ENCODE measurements at places on chromosomes 13 and 19. TPM values are rescaled to one million over a fixed set of nuclear protein-coding genes. Genes with fewer than 3 reads are reported as not detected.
A peak's percentile ranks its signal among the peaks of the same experiment; 100 is the strongest.

The IL11 gene
- total RNA-seq = 1.3 TPM

The TEX29 gene
- total RNA-seq = not detected

The ZNF470 gene
- total RNA-seq = 4.1 TPM

The TUBA3C gene
- total RNA-seq = not detected

The GNG8 gene
- not detected for total RNA-seq

The KCNN1 gene
- total RNA-seq = 0.59 TPM

The CCL25 gene
- total RNA-seq = not detected

The BCL2L12 gene
- 8.5 TPM for total RNA-seq

GRCh38 chr13:114100446-114101357 is 31.7 kb downstream of the RASA3 start:
- H3K4me3 ChIP-seq = no peak overlapping the region
- peak; percentile 57 for DNase-seq
- no peaks in the 10 kb centered on the region for H3K27me3 ChIP-seq
- H3K36me3 ChIP-seq = no peaks in the 10 kb centered on the region
- H3K4me1 ChIP-seq = no peaks in the 10 kb centered on the region

DNA sequence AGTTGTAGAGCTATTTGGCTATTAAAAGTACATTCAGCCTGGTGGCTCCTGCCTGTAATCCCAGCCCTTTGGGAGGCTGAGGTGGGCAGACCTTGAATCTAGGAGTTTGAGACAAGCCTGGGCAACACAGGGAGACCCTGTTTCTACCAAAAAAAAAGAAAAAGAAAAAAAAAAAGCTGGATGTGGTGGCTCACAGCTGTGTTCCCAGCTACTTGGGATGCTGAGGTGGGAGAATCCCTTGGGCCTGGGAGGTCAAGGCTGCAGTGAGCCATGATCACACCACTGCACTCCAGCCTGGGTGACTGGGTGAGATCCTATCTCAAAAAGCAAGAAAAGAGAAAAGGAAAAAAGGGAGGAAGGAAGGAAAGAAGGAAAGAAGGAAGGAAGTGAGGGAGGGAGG is 9.6 kb upstream of the IZUMO2 start:
- H3K4me3 ChIP-seq = no peak overlapping the region
- no peaks in the 10 kb centered on the region for H3K27me3 ChIP-seq
- no peak overlapping the region for H3K27ac ChIP-seq
- DNase-seq = no peak

DNA sequence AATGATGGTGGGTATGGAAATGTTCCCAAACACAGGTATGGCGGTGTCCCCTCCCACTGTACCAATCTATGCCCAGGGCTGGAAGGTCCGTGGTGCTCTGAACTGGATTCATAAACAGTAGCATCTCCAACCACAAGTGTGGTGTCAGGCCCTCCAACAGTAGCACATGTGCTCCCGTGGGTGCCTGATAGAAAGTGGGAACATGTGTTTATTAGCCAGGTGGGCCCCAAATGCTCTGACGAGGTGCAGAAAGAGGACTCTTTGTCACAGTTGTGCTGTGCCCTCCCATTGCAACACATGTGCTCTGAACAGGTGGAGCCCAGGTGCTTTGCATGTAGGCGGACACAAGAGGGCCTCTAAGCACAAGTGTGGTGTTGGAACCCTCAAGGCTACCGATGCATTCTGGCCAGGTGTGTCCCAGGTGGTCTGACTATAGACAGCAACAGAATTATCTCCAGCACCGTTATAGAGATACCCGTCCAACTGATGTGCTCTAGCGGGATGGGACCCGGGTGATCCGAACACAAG is 75.4 kb upstream of the ZNF30 start:
- H3K4me3 ChIP-seq = no peak overlapping the region
- H3K4me1 ChIP-seq = no peaks in the 10 kb centered on the region
- H3K27ac ChIP-seq = no peak overlapping the region
- H3K36me3 ChIP-seq = no peaks in the 10 kb centered on the region

- no peak overlapping the region for H3K27ac ChIP-seq
- no peaks in the 10 kb centered on the region for H3K27me3 ChIP-seq
- H3K4me3 ChIP-seq = no peak overlapping the region
- DNase-seq = no peak
- H3K36me3 ChIP-seq = no peaks in the 10 kb centered on the region
Observed at GRCh38 chr13:40341096-40341471, 325.4 kb downstream of the FOXO1 start.

- H3K4me3 ChIP-seq = no peak overlapping the region
- H3K27me3 ChIP-seq = no peaks in the 10 kb centered on the region
- H3K27ac ChIP-seq = no peak overlapping the region
- DNase-seq = no peak
- H3K36me3 ChIP-seq = no peaks in the 10 kb centered on the region
Observed at GRCh38 chr13:101728615-101729014, 276.1 kb downstream of the ITGBL1 start.

DNA sequence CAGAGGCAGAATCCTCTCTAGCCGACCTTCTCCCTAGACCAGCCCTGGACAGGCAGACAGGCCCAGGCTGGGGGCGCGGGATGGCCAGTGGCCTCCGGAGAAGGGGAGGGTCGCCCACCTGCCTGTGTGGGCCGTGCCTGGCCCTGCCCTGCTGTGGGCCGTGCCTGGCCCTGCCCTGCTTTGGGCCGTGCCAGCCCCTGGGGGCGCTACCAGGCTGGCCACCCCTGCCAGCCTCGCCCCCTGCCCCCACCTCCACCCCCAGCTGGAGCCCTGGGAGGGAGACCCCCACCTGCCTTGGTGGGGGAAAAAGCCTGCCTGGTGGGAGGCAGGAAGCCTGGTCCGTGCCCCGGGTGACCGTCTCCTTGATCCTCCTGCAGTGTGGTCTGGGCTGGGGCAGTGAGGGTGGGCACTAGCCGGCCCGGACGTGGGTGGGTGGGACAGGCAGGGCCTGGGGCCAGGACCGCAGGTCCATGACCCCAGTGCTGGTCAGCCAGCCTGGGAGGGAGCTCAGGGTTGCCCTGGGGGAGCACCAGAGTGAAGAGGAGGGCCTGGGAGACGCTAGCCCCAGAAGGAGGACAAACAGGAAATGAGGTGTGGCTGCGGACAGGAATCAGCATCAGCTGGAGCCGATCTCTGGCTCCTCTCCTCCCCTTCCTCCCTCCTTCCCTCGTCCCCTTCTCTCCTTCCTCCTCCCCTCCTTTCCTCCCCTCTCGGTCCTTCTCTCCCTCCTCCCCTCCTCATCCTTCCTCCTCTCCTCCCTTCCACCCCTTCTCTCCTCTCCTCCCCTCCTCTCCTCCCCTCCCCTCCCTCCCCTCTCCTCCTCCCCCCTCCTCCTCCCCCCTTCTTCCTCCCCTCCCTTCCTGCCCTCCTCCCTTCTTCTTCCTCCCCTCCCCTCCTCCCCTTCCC is 5.1 kb upstream of the MKNK2 start:
- no peak for DNase-seq
- H3K27me3 ChIP-seq = no peaks in the 10 kb centered on the region
- peaks cover 30% of the 10 kb centered on the region for H3K4me1 ChIP-seq

GRCh38 chr19:48975947-48976847 is 11.1 kb downstream of the FTL start:
- no peak overlapping the region for H3K27ac ChIP-seq
- H3K4me1 ChIP-seq = no peaks in the 10 kb centered on the region
- no peaks in the 10 kb centered on the region for H3K36me3 ChIP-seq
- H3K4me3 ChIP-seq = no peak overlapping the region

- no peak for DNase-seq
- peaks cover 4% of the 10 kb centered on the region for H3K4me1 ChIP-seq
- H3K4me3 ChIP-seq = no peak overlapping the region
Observed at GRCh38 chr19:46921071-46921470, 60.3 kb downstream of the ARHGAP35 start.

DNA sequence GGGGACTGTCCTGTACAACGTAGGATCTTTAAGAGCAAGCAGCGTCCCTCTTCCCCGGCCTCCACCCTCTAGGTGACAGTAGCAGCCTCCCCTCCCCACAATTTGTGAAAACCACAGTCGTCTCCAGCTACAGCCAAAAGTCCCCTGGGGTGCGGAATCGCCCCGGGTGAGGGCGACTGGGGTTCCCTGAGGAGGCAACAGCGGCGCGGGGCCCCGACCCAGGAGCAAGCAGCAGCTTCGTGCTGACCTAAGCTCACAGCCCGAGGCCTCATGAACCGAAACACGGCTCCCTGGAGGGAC is 322 bp downstream of the ZNF558 start:
- peak overlapping the region; percentile 80 for H3K4me3 ChIP-seq
- no peak for DNase-seq
- no peaks in the 10 kb centered on the region for H3K36me3 ChIP-seq

GRCh38 chr13:51687947-51688714 is 103.9 kb downstream of the WDFY2 start:
- no peak overlapping the region for H3K4me3 ChIP-seq
- H3K4me1 ChIP-seq = no peaks in the 10 kb centered on the region
- DNase-seq = no peak
- H3K27ac ChIP-seq = peak overlapping the region; percentile 6
- H3K27me3 ChIP-seq = no peaks in the 10 kb centered on the region
- no peaks in the 10 kb centered on the region for H3K36me3 ChIP-seq

DNA sequence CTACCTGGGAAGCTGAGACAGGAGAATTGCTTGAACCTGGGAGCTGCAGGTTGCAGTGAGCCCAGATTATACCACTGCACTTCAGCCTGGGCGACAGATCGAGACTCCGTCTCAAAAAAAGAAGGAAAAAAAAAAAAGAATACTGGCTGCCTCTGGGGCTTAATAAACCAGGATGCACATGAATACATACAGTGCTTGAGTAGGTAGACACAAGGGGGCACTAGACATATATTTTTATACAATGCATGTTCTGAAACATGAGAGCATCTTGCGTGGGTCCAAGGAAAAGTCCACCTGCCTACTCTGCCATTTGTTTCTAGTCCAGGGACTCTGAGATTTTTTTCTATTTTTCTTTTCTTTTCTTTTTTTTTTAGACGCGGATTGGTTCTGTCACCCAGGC is 31.2 kb downstream of the KEAP1 start:
- no peaks in the 10 kb centered on the region for H3K36me3 ChIP-seq
- no peak overlapping the region for H3K4me3 ChIP-seq

DNA sequence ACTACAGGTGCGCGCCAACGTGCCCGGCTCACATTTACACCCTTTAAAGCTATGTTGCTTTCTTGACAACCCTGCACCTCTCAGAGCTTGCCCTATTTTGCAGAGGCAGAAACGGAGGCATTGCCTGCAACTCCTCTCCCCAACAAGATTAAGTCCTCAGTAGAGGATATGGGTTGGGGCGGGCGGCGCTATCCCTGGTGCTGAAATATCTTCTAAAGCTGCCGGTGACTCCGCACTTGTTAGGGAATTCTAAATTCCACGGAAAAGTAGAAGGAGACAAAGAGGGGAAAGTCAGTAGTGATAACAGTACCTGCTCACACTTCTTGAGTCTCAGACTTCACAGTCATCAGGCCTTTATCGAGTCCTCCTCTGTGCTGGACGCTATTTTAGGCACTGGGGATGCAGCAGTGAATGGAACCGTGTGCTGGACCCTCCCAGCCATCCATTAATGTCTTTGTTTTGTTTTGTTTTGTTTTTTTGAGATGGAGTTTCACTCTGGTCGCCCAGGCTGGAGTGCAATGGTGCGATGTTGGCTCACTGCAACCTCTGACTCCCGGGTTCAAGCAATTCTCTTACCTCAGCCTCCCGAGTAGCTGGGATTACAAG is 18.0 kb downstream of the SLC5A5 start:
- H3K27ac ChIP-seq = no peak overlapping the region
- no peak overlapping the region for H3K4me3 ChIP-seq
- DNase-seq = no peak
- H3K36me3 ChIP-seq = no peaks in the 10 kb centered on the region
- peaks cover 10% of the 10 kb centered on the region for H3K27me3 ChIP-seq
- no peaks in the 10 kb centered on the region for H3K4me1 ChIP-seq

DNA sequence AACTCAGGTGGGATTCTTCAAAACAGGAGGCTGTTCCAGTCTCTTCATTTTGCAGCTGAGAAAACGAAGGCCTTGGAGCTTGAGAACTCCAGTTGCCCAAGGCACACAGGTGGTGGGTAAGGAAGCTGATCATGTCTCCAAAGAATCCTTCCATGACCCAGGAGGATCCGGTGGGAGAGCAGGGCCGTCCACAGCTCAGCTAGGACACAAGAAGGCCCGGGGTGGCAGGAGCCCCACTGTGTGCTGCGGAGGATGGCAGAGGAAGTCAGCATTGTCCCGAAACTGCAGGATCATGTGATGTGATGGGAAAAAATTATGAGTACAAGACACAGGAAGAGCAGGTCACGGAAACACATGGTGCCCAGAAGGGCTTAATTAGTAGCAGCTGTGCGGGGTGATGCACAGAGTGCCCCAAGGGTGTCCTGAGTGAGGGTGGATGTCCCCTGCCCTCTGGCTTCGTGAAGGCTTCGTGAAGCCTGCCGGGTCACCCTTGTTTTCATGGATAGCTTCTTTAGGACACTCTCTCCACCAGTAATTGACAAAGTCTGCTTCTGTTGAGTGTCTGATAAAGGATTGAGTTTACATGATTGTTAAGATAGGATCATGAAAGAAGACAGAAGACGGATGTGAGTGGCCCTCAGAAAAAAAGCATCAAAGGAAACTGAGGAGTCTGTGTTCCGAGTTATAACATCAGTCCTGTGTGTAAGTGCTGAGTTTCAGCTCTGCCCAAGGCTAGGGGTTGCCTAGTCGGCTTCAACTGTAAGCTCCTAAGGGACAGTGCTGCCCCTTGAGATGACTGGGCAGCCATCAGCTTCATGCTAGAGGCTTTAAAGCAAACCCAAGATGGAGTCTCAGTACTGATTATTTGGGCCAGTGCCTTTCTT is 33.8 kb upstream of the SACS start:
- no peaks in the 10 kb centered on the region for H3K4me1 ChIP-seq
- DNase-seq = no peak
- H3K27ac ChIP-seq = no peak overlapping the region
- H3K36me3 ChIP-seq = no peaks in the 10 kb centered on the region

DNA sequence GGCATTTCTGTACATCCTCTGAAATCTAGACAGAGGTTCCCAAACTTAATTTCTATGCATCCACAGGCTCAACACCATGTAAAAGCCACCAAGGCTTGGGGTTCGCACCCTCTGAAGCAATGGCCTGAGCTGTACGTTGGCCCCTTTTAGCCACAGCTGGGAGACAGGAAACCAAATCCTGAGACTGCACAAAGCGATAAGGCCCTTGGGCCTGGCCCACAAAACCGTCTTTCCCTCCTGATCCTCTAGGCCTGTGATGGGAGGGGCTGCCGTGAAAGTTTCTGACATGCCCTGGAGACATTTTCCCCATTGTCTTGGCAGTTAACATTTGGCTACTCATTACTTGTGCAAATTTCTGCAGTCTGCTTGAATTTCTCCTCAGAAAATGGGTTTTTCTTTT is 766.4 kb downstream of the GPC5 start:
- no peaks in the 10 kb centered on the region for H3K4me1 ChIP-seq
- H3K36me3 ChIP-seq = no peaks in the 10 kb centered on the region

- peak overlapping the region; percentile 95 for H3K27ac ChIP-seq
- no peaks in the 10 kb centered on the region for H3K36me3 ChIP-seq
- peak; percentile 93 for DNase-seq
- peaks cover 37% of the 10 kb centered on the region for H3K4me1 ChIP-seq
Observed at GRCh38 chr19:44753932-44754749, 5.6 kb downstream of the BCL3 start.

DNA sequence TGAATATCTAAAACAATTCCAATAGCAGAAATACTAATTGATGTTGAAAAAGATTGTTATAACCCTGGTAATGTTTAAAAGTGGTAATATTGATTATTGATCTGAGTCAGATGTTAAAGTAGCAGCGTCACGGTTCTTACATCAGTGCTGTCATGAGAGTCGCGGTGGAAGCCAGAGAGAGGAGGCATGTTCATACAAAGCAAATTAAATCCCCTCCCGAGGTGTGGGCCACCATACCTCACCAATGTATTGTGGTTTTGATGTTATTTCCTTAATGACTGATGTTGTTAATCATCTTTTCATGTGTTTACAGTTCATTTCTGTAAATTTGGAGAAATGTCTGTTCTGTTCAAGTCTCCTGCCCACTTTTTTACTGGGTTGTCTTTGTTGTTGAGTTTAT is 11.2 kb downstream of the ZNF317 start:
- no peak overlapping the region for H3K4me3 ChIP-seq
- no peak overlapping the region for H3K27ac ChIP-seq
- DNase-seq = no peak
- H3K27me3 ChIP-seq = no peaks in the 10 kb centered on the region
- H3K4me1 ChIP-seq = no peaks in the 10 kb centered on the region
- no peaks in the 10 kb centered on the region for H3K36me3 ChIP-seq
